ENCODE measurements at places on chromosomes 7 and 10. TPM values are rescaled to one million over a fixed set of nuclear protein-coding genes. Genes with fewer than 3 reads are reported as not detected.
A peak's percentile ranks its signal among the peaks of the same experiment; 100 is the strongest.

DNA sequence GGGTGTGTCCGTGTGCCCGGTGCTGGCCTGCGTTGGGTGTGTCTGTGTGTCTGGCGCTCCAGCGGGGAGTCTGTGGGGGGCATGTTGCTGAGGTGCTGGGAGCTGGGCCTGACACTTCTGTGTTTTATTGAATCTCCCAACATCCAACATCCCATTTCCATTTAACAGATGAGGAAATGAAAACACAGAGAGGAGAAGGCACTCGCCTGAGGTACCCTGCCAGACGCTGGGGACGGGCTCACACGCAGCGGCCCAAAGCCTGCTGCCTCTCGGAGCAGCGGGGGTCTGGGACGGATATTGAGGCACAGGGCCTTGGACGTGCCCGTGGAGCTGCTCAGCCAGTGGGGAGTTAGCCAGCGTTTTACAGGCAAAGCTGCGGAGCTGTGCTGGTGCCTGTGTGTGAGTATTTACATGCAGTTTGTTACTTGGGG lies 133.9 kb downstream of the DNAJB6 start:
- no peak for ATAC-seq

GRCh38 chr10:77631241-77631640 lies 6.4 kb downstream of the KCNMA1 start:
- no peak for ATAC-seq

GRCh38 chr10:119353421-119353820 lies 146.1 kb downstream of the GRK5 start:
- no peak for ATAC-seq

- no peak for ATAC-seq
Observed at GRCh38 chr7:150732786-150733481, 4.3 kb upstream of the GIMAP5 start.

DNA sequence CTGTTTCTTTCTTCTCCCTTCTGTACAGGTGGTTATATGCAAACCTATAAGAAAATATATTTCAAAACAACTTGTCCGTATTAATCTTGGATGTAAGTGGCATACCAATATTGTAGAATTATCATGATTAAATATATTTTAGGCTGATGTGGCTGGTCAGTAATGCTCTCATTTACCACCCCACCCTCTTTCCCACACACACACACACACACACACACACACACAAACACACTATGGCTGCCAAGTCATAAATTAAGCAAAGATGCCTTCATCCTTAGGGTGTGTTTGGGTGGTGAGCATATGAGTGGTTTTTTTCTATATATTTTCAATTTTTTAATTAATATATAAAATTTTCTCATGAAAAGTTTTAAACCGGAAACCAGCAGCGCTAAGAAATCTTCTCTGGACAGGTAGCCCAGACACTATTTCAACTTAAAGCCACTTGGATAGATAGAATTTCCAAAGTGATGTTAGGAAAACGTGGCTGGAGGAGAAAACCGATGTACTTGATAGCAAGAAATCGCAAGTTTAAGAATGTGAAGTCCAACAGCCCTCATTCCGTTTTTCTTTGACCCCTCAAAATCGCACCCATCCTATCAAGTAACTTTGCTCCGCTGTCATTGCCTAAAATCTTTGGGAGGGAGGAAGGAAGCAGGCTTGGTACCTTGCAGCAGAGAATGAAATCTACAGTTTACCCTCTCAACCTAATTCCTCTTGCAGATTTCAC lies 171.7 kb downstream of the FAM107B start:
- no peak for ATAC-seq

DNA sequence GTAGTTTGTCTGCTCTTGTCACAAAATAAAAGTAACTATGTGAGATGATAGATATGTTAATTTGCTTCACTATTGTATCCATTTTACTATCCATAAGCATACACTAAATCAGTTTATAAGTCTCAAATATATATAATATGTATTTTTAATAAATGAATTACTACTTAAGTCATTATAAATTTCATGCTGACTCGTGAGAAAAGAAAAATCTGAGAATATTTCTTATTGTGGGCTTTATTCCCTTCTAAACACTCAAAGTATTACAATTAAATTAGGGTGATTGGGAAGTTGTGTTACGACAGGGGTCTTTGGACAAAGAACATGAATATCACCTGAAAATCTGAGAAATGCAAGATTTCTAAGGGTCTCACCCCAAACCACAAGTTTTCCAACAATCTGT lies 48.7 kb upstream of the RELN start:
- ATAC-seq = no peak

DNA sequence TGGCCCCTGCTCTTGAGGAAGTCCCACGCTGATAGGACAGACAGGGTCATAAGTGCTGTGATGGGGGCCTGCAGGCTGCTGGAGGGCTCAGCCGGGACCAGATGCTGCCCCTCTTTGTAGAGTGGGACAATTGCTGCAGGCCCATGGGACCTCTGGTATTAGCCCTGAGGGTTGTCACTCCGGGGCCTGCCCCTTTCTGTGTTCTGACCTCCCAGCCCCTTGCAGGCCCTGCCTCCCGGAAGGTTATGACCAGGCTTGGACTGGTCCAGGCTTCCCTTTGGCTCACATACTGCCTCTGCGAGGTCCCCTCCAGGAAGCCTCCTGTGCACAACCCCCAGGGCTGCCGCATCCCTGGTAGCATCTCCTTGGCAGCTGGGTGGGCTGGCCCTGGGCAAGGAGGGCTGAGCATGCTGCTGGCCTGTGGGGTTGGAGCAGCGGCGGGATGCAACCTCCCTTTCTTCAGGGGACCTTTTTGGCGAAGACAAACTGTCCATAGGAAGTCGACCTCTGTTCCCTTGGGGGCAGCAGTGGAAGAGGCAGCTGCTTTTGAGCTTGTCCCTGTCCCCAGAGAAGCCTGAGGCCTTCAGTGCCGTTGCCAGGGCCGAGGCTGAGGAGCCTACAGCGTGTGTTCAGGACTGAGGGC lies 8.8 kb downstream of the LIMK1 start:
- ATAC-seq = peak; percentile 9

GRCh38 chr7:96539471-96539870 lies 170.2 kb downstream of the SEM1 start:
- no peak for ATAC-seq

- no peak for ATAC-seq
Observed at GRCh38 chr7:23450518-23450917, 19.8 kb downstream of the IGF2BP3 start.

DNA sequence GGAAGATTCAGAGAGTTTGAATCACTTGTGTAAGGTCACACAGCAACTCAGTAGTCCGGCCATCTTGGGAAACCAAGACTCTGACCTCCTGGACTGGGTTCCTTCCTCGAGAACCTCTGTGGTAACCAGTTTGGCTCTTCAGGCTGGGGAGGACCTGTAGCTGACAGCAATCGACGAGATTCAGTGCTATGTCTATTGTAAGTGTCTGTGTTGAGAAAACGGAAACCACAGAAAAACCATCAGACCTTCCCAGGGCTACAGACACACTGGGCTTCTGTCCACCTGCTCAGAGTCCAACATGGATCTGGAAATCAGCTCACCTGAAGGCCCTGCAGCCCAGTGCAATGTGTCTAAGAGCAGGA lies 403.7 kb downstream of the RPS24 start:
- no peak for ATAC-seq

DNA sequence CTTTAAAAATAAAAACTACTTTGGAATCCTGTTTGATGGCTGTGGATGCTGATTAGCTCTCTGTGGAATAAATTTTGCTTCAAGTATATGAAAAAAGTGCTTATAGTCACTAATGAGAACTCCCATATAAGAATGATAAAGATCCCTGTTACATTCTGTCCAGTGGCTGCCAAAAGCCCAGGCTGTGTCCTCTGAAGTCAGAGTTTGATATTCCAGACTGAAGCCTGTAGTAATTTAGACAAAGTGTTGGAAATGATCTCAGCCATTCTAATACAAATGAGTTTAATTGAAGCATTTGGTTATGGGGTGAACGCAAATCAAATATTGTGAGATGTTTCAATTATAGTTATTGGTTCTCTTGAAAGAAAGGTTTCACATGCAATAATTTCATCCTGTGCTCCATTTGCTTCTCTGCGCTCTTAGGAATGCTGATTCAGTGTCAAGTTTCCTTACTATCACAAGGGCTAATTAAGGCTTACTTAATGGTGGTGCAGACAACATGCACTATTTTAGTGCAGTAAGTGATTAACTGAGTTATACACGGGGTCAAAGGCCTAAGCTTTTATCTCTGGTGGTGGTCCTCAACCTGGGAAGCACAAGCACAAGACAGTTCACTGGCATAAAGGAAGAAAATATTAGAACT lies 867.6 kb downstream of the SORCS1 start:
- no peak for ATAC-seq

GRCh38 chr7:118626739-118627138 lies 402.2 kb downstream of the ANKRD7 start:
- ATAC-seq = no peak

DNA sequence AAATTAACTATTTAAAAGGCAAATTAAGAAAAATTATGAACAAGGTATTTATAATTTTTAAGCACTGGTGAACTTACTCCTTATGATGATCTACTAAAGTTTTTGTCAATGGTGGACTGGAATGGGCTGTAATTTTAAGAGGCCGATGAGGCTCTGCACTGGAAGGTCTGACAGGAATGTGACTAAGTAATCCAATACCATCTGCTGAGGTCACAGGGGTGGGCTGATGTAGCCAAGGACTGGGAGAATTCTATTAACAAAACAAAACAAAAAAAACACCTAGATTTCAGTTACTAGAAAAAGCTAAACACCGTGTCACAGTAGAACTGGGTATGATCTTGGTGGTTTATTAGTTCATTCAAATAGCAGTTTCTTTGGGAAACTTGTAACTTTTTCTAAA lies 75.9 kb downstream of the NRBF2 start:
- no peak for ATAC-seq

DNA sequence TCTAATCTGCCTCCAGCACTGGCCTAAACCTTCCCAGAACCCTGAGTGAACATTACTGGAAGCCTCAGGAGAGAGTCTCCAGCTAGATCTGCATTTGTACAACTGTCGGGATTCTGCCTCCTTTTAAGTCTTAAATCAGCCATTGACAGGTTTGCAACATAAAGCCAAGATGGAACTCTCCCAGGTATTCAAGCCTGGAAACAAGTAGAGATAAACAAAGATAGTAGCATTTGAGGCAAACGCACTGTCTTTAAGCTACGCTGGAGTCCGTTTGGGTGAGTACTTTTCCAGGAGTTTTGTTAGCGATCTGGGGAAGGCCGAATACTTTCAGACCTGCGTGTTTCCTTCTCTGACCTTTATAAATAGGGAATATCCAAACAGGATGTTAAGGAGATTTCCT lies 317.2 kb upstream of the FZD8 start:
- no peak for ATAC-seq

GRCh38 chr7:85041605-85042216 lies 145.1 kb downstream of the SEMA3D start:
- ATAC-seq = peak; percentile 42

GRCh38 chr10:122636953-122637352 lies 62.7 kb downstream of the C10orf120 start:
- ATAC-seq = no peak

- ATAC-seq = no peak
Observed at GRCh38 chr7:29833929-29834328, 27.6 kb downstream of the WIPF3 start.

DNA sequence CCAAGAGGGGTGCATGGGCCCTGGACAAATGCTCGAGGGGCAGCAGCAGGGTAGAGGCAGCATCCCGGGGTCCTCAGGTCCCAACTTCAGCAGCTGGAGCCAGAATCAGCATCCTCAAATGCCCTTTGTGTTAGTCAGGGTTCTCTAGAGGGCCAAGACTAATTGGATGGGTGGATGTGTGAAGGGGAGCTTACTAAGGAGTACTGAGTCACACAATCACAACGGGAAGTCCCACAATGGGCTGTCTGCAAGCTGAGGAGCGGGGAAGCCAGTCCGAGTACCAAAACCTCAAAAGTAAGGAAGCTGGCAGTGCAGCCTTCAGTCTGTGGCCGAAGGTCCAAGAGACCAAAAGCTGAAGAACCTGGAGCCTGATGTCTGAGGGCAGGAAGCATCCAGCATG lies 162.9 kb upstream of the TCERG1L start:
- ATAC-seq = no peak

DNA sequence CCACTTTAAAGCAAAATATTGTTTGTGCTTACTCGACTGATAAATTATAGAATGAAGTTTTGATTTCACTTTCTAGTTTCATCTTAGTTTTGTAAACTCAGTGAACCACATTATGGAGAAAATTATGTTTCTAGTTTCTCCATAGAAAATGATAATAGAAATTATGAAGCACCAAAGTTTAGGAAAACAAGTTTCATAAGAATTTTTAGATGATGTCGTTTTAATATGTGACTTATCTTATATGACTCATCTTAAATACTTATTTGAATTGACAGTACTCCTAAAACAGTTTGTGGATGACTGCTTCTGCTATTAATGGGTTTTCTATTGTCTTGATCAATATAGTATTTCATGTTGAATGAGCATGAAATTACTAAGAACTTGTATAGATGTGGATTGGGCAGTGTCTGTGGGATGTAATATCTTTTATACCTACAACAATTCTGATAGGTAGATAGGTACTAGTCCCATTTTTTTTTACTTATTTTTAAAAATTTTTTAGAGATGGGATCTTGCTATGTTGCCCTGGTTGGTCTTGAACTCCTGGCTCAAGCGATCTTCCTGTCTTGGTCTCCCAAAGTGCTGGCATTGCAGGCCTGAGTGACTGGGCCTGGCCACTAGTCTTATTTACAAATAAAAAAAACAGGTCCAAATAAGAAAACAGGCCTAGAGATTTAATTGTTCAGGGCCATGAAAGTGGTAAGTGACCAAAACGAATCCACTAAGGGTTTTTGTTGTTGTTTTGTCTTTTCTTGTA lies 3.7 kb downstream of the HBP1 start:
- no peak for ATAC-seq

- peak; percentile 98 for ATAC-seq
Observed at GRCh38 chr7:90211391-90212148, at the start of gene STEAP2. Gene STEAP2, plus strand, starts transcription at chr7:90211740. Its CDS starts 13,343 bp downstream, at chr7:90225083.

GRCh38 chr7:108535257-108535656 lies 9.3 kb upstream of the PNPLA8 start:
- ATAC-seq = no peak

DNA sequence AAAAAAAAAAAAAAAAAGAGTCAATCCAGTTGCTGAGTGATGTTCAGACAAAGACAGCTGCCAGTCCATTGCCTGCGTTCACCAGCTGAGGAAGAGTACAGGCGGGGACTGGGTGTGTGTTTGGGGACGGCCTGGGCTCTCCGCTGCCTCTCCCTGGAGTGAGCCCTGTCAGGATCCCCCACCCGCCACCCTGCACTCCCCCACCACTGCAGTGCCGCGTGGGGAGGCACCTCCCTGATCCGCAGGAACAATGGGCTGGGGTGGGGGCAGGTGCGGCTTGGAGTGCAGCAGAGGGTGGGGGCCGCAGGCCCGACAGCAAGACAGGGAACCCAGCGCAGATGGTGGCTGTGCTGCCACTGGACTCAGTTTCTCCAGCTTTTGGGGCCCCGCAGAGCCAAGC lies 1.4 kb downstream of the HSPA12A start:
- ATAC-seq = no peak

GRCh38 chr10:109277456-109277855 lies 645.9 kb downstream of the XPNPEP1 start:
- no peak for ATAC-seq

The MMP21 gene
- total RNA-seq = not detected

The GLUD1 gene
- 310 TPM for total RNA-seq

The PIK3AP1 gene
- 1.3 TPM for total RNA-seq

The ZFAND2A gene
- 28.0 TPM for total RNA-seq

The PRLHR gene
- total RNA-seq = not detected

The TACC2 gene
- total RNA-seq = 22.9 TPM

The UTF1 gene
- not detected for total RNA-seq

The METTL27 gene
- total RNA-seq = 1.2 TPM

The CYP26C1 gene
- 0.15 TPM for total RNA-seq

The IL2RA gene
- 0.15 TPM for total RNA-seq

Measured in motor neuron (in vitro differentiated cells).